HuH-7.5 (cell line): ENCODE measurements at places on chromosomes 1 and 21.
A peak's percentile ranks its signal among the peaks of the same experiment; 100 is the strongest.

GRCh38 chr1:202274611-202275010 lies 67.1 kb downstream of the UBE2T start:
- DNase-seq = peak; percentile 50

GRCh38 chr1:154170547-154171222 lies 15.8 kb upstream of the NUP210L start:
- no peak for DNase-seq

- DNase-seq = no peak
Measured at GRCh38 chr1:36387141-36387949, 1.6 kb upstream of the STK40 start.

- no peak for DNase-seq
Measured at GRCh38 chr1:225422031-225422605, 5.7 kb downstream of the LBR start.

- DNase-seq = no peak
Measured at GRCh38 chr1:44260792-44261170, 47.5 kb downstream of the DMAP1 start.

- DNase-seq = no peak
Measured at GRCh38 chr1:11156441-11156840, 32.7 kb upstream of the ANGPTL7 start.

DNA sequence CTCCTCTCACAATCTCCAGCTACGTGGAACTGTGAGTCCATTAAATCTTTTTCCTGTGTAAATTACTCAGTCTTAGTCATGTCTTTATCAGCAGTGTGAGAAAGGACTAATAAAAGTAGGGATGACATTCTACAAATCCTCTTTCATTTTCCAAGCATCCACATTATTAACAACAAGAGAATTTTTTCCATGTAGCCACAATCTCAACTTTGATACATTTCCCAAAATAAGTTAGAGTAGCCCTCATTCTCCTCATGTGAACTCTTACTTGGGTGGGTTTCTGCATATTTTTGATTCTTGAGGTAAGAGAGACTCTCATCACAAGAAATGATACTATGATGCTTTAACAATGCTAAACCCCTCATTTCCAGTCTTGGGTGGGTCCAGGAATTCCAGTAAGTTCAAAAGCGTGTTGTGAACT lies 52.8 kb downstream of the TNFSF18 start:
- no peak for DNase-seq

DNA sequence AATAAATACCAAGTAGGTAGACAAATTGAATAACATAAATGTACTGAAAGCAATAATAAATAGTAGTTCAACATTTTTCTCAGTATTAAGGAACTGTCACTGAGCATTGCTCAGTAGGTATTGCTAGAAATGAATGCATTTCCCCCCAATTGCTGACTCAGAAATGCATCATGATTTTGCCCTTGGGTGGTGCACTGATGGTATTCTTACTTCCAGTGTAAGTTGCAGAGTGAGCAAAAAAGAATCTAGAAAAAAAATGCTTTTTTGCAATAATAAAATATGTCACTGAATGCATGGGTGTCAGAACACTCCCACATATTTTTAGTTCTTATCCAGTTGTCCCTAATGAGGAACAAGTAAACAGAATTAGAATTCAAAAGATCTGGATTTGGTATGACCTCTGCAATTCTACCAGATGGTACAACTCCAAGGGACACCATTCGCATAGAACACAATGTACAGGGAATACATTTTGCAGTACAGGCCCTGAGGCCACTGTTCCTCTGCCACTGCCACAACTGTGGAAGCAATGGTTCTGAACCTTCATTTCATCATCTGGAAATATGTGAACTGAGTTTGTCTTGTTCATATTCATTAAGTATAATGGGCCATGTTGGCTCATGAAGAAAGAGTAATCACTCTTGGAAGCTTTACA lies 78.0 kb downstream of the ATP6V1G3 start:
- no peak for DNase-seq

DNA sequence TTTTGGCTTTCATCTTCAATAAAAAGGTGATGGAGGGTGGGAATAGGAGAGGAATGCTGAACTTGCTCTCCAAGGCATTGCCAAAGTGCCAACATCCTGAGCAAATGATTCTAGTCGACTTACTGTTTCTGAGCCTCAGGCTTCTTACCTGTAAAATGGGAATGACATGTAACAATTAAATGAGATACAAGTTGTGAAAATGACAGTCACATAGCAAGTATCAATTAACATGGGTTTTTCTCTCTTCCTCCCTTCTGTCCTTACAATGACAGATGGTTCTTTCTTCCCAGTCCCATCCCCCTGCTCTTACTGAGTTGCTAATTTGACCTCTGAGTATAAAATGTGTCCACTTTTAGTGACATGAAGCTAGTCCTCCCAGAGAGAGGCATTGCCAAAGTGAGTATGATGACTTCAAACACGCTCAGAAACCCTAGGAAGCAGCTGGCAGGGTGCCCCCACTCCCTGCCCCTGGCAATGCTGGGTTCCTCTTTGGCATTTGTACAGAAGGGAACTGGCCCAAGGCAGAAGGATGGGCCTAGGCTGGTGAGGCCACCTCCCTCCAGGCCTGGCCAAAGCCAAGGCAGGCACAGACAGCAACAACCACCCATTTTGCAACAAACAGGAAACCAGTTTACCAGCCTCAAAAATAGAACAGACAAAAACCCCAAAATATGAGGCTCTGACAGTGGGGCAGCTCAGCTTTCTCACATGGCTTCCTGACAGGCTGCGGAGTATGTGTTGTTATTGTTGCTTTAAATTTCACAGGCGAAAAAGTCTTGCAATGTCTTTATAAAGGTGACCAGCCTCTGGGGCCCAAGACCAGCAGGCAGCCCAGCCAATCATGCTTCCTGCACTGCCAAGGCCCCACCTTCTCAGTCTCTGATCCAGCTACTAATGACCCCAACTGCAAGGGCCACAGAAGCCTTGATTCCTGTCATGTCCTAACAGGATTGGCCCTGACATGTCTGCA lies 115.9 kb downstream of the HIVEP3 start:
- DNase-seq = no peak

GRCh38 chr1:114558544-114558943 lies 22.9 kb downstream of the BCAS2 start:
- peak; percentile 29 for DNase-seq

- no peak for DNase-seq
Measured at GRCh38 chr1:40838045-40838979, 23.9 kb downstream of the CITED4 start.

GRCh38 chr1:200471739-200472138 lies 61.9 kb upstream of the ZNF281 start:
- no peak for DNase-seq

- no peak for DNase-seq
Measured at GRCh38 chr1:112465122-112465521, 43.6 kb upstream of the WNT2B start.

GRCh38 chr1:187987236-187987776 lies 1158.6 kb downstream of the PLA2G4A start:
- DNase-seq = no peak

- DNase-seq = no peak
Measured at GRCh38 chr21:37496972-37497371, 130.4 kb downstream of the DYRK1A start.

DNA sequence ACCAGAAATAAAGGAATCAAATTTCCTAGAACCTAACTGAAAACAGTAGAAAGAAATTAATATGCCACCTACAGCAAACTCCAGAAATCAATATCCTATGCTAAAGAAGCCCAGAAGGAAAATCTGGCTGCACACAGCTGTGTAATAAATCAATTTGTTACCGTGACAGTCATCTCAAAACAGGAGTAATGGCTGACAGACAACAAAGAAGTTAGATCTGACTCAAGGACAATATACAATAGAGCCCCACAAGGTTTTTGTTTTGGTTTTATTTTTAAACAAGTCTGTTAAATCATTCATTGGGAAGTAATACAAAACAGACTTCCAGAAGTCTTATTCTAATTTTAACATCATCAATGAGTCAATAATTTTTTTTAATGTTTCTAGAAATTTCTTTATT lies 168.4 kb downstream of the RERE start:
- DNase-seq = no peak

- no peak for DNase-seq
Measured at GRCh38 chr1:22296701-22297591, 154.0 kb upstream of the WNT4 start.

- DNase-seq = peak; percentile 70
Measured at GRCh38 chr1:52368383-52369172, 2.6 kb upstream of the CC2D1B start.

- DNase-seq = peak; percentile 87
Measured at GRCh38 chr1:228416217-228416933, at the start of gene TRIM17. Gene TRIM17 (minus strand): TSS chr1:228416861. CDS start chr1:228415072, 1,789 bp downstream.

GRCh38 chr21:36466061-36466511 lies 13.8 kb downstream of the CLDN14 start:
- no peak for DNase-seq

- no peak for DNase-seq
Measured at GRCh38 chr1:247322849-247323586, 8.6 kb downstream of the ZNF496 start.

DNA sequence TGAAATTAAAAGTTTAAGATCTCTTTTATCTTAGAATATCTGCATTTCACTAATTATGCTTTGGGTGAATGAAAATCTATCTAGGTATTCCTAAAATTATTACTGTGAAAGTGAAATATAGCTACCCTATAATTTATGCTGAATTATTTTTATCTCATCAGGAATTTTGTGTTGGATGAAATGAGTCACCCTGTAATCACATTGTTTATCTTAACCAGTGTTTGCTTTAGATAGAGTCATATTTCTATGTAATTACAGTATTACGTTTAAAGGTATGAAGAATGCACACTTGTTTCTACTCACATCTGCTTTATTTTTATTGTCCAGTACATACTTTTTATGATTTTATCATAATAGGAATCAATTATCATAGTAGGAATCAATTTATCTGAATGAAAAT lies 249.2 kb downstream of the NCAM2 start:
- no peak for DNase-seq

GRCh38 chr21:38208118-38208517 lies 48.7 kb upstream of the KCNJ15 start:
- DNase-seq = no peak

DNA sequence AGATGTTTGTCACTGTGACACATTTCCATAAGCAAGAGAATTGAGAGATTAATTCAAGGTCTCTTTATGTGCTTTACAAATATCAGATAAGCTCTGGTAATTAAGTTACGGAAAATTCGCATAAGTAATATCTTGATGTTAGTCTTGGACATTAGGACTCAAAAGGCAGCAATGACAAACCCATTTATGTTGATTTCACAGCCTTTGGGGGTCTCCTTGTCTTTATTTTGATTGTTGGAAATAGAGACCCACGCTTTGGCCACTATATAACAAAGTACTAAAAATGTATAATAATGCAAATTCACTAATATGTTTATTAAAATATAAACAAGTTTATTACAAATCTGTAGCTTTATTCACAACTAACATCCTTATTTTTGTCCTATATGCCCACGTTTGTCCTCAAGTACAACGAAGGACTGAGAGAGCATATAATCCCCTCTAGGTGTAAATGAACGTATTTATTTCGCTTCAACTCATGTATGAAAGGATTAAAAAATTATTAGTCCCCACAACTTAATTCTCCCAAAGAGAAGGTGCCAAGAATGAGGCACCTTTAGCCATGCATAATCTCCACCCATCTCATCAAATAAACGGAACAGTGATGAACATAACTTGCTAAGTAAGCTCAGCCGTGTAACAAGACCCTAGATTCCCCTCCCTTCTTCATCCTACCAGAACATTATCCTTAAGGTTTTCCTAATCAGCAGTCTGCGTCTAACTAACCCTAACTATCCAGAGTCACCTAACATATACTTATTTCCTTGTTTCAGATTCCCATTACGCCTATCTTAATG lies 1.6 kb upstream of the LAMC1 start:
- DNase-seq = no peak

DNA sequence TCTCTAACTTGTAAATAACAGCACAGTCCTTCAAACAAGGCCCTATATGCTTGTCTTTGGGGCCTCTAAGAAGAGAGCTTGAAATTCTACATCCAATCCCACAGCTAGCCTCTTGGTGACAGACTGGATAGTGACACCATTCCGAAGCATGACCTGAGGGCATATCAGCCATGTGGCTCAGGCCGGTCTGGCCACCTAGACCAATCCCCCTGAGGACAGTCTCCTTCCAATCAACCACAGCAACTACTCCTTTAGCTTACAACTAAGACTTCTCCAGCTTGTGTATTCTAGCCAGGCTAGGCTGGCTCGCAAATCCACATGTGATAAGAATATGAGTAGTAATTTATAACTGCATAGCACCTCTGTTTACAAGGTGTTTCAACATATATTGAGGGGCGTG lies 14.0 kb downstream of the BCAR3 start:
- DNase-seq = no peak

GRCh38 chr1:56516539-56517252 lies 62.7 kb downstream of the PLPP3 start:
- no peak for DNase-seq

DNA sequence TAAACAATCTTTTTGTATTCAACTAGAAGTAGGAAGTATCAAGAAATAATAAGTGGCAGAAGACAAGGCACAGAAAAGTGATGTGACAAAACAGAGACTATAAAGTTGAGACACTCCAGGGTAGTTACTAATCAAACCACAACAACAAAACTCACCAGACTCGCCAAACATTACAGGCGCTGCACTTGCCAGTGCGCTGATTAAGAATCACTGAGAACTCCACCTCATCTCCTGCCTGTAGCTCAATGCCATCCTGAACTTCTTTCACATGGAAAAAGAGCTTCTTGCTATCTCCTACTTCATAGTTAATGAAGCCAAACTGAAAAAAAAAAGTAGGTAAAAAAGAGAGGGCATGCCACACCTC lies 2.8 kb upstream of the NRAS start:
- no peak for DNase-seq

DNA sequence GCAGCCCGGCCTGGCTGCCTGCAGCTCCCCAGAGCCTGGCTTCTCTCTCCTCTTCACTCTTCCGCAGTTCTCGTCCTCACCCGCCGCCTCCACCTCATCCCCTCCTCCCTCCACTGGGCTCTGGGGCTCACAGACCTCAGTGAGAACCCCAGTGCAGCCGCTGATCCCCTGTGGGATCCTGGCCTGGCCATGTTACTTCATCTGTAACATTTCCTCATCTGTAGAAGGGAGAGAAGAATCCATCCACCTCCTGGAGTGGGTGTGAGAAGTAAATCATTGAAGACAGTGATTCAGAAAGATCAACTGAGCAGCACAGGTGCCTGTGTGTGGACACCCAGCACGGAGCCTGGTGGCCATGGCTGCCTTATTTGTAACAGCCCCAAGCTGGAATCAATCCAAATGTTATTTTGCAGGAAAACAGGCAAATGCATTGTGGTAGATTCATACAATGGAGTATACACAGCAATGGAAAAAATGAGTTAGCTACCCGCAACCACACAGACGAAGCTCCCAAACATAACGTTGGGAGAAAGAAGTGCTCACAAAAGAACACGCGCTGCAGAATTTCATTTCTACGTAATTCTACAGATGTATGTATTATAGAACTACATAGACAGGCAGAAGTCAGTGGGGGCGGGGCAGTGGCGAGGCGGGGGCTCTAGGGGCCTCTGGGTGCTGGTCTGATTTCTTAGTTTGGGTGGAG lies 8.7 kb downstream of the LAPTM5 start:
- no peak for DNase-seq

DNA sequence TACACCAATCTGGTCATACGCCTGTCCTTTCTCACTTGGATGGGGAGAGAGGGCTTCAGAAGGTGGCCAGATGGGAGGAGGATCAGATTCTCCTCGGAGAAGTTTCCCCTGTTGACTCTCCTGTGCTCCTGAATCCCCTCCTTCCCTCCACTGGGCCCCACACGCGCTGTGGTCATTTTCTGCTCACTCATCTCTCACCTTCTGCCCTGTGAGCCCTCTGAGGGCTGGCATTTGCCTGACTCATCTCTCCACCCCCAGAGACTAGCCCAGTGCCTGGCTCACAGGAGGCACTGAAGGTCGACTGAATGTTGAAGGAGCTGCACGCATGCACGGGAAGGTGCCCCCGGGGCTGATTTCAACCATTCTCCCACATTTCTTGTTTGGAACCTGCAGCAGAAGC lies 14.2 kb downstream of the ABCA4 start:
- DNase-seq = no peak
